ENCODE measurements at places on chromosomes 2 and 18.

- no peak for DNase-seq
Observed at GRCh38 chr2:118667964-118668363, 179.5 kb downstream of the EN1 start.

DNA sequence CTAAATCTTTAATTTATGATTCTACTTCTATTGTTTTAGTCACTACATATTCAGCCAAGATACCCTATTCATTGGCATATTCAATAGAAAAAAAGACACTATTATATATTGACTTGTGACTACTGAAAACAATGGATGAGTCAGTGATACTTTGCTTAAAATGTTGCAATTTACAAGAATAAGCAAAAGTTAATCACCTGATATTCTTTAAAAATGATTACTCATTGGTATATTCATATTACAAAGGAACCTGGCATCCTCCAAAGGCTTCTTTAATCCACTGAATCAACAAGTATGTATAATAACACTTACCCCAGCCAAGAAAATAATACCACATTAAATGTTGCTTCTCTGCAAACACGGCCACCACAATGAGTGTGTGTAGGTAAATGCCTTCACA is 87.8 kb downstream of the CALCRL start:
- DNase-seq = no peak

- no peak for DNase-seq
Observed at GRCh38 chr18:76487782-76488181, 7.3 kb downstream of the ZNF516 start.

DNA sequence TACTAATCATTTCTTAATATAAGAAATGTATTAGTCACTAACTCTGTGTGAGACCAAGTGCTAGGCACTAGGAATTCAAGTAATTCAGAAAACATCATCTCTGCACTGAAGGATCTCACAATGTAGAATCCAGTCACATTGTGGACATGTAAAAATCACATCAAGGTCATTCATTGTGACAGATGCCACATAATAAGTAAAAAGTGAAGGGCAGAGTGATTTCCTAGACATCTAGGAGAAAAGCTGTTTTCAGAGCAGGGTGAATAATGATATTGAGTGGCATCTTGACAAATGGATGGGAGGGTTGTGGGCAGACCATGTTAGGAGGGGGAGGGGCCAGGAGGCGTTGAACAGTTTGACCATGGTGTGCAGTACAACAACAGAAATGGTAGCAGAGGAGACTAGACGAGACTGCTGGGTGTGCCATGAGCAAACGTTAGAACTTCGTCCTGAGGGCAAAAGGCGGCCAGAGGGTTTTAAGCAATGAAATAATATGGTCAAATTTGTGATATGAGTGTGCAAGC is 93.8 kb downstream of the DTNA start:
- no peak for DNase-seq

DNA sequence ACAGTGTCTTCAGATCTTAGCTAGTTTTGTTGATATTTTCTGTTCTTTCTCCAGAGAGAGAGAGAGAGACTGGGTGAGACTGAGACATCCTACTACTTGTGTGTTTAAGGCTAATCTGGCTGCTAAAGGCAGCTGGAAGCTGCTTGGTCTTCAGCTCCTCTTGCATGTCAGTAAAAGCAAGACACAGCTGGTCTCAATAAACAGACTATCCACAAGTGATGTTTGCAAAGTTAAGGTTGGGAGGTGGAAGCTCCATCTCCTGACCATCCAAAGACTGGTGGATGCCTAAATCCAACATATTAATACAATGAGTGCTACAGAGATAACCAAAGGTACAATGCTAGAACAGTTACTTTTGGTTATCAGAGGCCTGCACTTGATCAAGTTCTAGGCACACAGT is 17.8 kb downstream of the ERFE start:
- no peak for DNase-seq

GRCh38 chr2:54924121-54924520 is 126.1 kb downstream of the RTN4 start:
- no peak for DNase-seq
